ENCODE measurements at places on chromosomes 4 and X.

GRCh38 chr4:9889306-9889705 is 107.9 kb downstream of the DRD5 start:
- no peak for DNase-seq

DNA sequence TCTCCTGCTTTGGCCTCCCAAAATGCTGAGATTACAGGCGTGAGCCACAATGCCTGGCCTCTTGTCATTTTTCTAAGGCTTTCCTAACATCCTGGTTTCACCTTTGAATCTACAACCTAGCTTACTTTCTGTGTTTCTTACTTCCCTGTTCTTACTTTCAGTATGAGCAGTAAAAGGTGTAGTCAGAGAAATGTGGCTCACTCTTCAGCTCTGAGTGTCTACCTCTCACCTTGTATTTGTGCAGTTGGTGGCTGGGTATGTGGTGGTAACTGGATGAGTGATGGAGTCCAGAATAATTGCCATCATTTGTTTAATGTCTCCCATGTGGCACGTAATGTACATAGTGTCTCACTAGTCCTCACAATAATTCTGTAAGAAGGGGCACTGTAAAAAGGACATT is 19.1 kb upstream of the CXCL11 start:
- no peak for DNase-seq

- DNase-seq = peak; percentile 45
These were observed 23.4 kb downstream of the CCNI start for GRCh38 chr4:77052352-77052751.

GRCh38 chr4:112836895-112837294 is 200.0 kb downstream of the LARP7 start:
- DNase-seq = no peak

DNA sequence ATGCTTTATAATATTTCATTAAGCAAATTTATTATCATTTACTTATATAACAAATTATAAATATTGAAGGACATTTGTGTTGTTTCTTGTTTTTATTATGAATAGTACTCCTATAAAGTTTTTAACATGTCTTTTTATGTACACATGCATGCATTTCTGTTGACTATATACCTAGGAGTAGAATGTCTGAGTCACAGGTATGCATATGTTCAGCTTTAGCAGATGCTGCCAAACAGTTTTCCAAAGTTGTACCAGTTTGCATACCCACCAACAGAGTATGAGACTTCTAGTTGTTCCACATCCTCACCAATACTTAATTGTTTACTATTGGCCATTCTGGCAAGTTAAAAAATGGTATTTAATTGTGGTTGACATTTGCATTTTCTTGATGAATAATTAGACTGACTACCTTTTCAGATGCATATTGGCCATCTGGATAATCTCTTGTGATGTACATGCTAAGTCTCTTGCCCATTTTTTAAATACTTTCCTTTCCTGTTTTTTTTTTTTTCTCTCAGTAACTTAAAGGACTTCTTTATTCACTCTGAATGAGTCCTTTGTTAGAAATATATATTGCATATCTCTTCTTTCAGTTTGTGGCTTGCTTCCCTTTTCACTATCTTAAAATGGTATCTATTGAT is 132.2 kb upstream of the TRIM2 start:
- DNase-seq = no peak

- DNase-seq = no peak
These were observed 503.1 kb upstream of the LCORL start for GRCh38 chr4:18524667-18525066.

All from stimulated activated CD8-positive, alpha-beta memory T cell treated with anti-CD3 and anti-CD28 coated beads, Interleukin-12 subunit alpha, Interleukin-12 subunit beta, amount 100 ng/mL, for 1 hour (primary cell).